Activated CD4-positive, alpha-beta T cell treated with anti-CD3 and anti-CD28 coated beads, Interleukin-2, amount 50 U/mL, for 16 hours (primary cell): ENCODE measurements at places on chromosomes 13 and 19.

DNA sequence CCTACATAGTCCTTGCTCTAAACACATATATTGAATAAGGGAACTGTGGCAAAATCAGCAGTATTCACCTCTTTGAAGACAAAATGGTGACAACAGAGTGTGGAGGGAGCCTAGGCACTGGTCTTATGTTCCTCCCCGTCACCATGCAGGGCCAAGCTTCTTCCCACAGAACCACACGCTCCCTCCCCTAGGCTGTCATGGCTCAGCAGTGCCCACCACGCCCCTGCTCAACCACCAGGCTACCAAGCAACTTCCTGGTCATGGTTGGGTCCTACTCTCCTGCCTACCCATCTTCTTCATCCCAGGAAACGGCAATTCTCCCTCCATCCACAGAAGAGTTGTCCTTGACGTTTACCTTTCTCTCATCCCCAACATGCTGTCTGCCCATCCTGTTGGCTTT lies 126.1 kb downstream of the CRYL1 start:
- no peak for DNase-seq

DNA sequence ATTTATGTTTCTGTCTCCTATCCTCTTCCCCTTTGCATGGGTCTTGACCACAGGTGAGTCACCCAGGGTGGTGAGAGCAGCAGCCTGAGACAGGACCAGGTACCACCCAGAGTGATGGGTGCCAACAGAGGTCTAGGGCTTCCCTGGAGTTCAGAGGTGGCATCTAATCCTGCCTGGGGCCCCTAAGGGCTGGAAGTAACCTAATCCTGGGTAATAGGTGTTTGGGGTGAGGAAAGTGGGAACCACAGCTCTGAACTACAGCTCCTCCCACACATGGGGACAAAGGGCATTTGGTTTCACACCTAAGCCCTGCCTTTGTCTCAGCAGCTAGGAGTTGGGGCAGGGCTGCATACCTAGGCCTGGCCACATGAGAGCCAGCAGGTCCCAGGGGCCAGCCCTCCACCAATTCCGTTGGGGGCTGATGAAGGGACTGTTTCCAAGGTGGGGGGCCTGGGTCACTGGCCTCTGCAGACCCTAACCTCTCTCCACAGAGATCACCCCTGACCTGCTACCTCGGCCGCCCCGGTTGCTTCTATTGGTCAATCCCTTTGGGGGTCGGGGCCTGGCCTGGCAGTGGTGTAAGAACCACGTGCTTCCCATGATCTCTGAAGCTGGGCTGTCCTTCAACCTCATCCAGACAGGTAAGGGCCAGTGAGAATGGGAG lies 8.0 kb downstream of the SPHK2 start:
- no peak for DNase-seq

- no peak for DNase-seq
Observed at GRCh38 chr19:15595069-15595468, 19.9 kb upstream of the CYP4F8 start.

GRCh38 chr19:17402982-17403855 lies 2.2 kb downstream of the BST2 start:
- DNase-seq: peak; percentile 50

DNA sequence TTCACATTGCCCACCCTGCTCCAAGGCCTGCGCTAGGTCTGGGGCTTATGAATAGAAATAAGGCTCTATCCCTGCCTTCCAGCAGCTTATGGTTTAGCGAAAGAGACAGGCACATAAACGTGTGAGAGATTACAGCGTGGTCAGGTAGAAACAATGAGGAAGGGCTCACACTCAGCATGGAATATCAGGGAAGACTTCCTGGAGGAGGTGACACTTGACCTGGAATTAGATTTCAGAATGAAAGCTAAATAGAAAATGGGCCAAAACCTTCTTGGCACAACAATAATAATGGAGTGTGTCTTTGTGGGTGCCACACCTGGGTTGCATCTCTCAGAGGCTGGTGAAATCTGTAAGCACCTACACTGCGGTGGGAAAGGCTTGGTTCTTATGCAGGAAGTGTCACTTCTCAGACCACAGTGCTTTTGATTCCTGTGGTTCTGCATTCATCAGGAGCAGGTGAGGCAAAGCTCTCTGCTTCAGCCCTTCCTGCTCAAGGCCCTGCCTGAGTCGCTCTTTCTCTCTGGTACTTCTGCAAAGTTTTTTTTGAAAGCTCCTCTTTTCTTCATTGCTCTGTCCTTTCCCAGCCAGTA lies 430.3 kb downstream of the ZNF536 start:
- no peak for DNase-seq

GRCh38 chr19:3363841-3364500 lies 2.4 kb upstream of the NFIC start:
- DNase-seq: no peak

GRCh38 chr13:21033212-21033840 lies 28.1 kb downstream of the LATS2 start:
- no peak for DNase-seq

DNA sequence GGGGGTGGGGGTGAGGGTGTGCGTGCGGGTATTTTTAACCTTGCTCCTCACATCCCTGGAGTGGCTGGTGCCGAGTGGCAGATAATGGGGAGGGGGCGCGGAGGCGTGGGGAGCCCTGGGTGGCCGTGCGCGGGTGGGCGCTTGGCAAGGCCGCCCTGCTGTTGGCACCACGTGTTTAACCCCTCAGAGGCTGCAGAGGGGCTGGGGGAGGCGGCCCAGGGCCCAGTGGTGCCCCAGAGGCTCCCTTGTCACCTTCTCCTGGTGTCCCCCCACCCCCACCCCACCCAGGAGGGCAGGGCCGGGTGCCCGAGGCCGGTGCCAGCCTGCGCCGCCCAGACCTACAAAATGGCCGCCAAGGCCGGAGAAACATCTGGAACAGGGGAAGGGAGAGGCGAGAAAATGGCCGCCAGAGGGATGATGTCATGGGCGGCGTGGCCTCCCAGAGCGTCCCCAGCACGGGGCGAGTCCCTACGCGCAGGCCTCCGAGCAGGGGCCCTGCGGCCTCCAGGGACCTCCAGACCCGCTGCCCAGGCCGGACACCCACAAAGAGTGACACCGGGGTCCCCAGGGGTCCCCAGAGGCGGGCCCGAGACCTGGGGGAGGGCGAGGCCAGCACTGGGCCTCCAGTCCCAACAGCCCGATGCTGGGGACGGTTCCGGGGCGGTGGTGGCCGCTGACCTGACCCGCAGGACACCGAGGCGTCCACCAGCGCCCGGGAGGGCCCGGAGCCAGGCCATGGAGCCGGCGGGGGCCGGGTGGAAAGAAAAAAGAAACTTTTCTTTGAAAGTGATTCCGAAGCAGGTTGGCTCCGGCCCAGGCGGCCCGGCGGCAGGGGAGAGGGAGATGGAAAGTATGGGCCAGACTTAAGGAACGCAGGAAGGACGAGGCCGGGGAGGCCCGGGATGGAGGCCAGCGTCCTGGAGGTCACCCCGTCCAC lies 38.2 kb downstream of the NFIC start:
- DNase-seq: no peak

GRCh38 chr19:33746159-33746558 lies 50.5 kb upstream of the KCTD15 start:
- DNase-seq: no peak

GRCh38 chr13:64256751-64257150 lies 2841.1 kb upstream of the PCDH20 start:
- DNase-seq: no peak

DNA sequence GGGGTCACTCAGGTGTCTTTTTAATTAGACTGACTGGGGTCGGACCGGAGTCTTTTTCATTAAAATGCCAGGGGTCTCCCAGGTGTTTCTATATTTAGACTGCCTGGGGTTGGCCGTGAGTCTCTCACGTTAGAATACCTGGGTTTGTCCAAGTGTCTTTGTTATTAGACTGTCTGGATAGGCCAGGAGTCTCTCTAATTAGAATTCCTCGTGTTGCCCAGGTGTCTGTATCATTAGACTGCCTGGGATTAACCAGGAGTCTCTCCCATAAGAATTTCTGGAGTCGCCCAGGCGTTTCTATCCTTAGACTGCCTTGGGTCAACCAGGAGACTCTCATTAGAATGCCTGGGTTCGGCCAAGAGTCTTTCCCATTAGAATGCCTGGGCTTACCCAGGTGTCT lies 1445.7 kb downstream of the UQCRFS1 start:
- no peak for DNase-seq

DNA sequence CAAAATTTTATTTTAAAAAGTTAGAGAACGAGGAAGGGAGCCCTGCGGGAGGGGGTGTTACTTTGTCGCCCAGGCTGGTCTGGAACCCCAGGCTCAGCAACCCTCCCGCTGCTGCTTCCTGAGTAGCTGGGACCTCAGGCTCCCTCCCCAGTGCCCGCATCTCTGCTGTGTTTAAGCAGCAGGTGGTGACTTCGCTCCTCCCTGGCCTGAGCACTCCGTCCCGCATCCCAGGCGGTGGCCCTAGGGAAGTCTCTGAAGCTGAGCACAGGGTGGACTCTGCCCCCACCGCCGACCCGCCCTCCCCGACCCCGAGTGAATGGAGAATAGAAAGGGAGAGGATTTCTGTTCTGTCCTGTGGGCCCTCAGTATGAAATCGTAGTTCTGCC lies 30.5 kb downstream of the ZNF701 start:
- DNase-seq: no peak

DNA sequence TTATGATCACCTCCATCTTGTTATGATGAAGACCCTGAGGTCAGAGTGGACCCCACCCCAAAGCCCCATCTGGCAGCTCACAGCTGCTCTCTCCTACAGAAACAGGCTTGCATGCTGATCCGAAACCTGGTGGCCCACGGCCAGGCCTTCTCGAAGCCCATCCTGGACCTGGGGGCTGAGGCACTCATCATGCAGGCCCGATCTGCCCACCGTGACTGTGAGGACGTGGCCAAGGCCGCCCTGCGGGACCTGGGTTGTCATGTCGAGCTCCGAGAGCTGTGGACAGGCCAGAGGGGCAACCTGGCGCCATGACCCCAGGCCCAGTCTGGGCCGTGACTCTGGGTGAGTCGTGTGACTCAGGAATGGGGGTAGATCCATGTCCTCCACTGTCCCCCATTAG lies 6.5 kb upstream of the SLC25A42 start:
- no peak for DNase-seq
